ENCODE measurements at places on chromosomes 4 and X.

GRCh38 chr4:158316264-158316663 lies 106.0 kb downstream of the TMEM144 start:
- no peak for DNase-seq

- DNase-seq = no peak
Measured at GRCh38 chr4:26842911-26843310, 17.7 kb upstream of the STIM2 start.

- DNase-seq = no peak
Measured at GRCh38 chr4:174334628-174335027, 50.9 kb downstream of the CEP44 start.

DNA sequence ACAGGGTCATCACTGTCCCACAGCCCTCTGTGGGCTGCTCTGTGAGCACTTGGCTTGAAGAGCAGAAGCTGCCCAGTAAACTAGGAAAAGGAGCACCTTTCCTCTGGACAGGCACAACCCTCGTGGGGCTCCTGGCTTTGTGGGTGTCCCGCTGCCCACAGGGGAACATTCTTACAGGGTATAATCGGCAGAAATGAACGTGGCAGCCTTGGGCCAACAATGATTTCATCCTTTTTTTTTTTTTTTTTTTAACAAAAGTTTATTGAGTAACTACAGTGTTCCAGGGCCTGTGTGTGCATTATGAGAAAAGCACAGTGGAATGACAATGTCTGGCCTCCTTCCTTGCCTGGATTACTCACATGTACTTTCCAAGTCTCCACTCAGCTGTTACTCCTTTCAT lies 197.2 kb downstream of the PDGFC start:
- no peak for DNase-seq

- DNase-seq = no peak
Measured at GRCh38 chrX:40244980-40245379, 147.2 kb upstream of the BCOR start.

- DNase-seq = no peak
Measured at GRCh38 chrX:97751735-97752134, 868.0 kb downstream of the RPA4 start.

- peak; percentile 73 for DNase-seq
Measured at GRCh38 chr4:150746156-150746555, 164.2 kb downstream of the MAB21L2 start.

DNA sequence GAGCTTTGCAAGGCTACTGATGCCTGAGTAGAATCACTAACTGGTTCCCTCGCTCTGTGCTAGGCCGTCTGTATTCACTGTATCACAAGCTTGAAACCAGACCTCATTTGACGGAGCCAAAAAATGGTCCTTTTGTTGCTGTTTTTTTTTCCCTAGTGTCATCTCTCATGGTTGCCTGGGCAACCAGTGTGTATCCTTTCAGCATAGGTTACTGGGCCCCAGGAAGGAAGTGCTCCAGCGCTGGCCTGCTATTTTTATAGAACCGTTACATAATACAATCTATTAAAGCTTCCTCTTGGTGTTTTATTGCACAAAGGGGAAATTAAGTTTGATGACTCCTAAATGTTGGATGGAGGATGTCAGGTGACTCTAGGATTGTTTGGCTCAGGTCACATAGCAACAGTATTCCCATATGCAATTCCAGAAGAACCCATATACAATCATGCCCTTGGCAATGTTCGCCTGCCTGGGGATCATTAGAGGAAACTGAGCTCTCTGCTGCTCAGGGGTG lies 220.4 kb downstream of the SPRY1 start:
- DNase-seq = no peak

- DNase-seq = no peak
Measured at GRCh38 chr4:183399616-183400015, 44.8 kb upstream of the CDKN2AIP start.

DNA sequence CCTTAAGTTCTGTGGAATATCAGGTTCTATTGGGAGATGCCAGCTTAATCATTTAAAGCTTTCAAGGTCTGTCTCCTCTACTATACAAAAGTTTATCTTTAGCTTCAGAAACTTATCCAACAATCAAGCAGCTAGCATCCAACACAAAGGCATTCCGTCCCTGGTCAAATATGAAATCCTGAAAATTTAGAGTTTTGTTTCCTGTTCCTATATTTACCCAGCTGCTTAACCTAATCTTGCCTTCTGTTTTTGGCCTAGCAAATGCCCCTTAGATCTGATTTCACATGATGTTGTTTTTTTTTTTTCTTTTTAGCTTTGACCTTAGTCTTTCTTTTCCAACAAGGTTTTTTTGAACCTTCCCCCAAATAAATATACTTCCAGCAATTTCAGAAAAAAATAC lies 33.8 kb downstream of the FAM13A start:
- DNase-seq = no peak

DNA sequence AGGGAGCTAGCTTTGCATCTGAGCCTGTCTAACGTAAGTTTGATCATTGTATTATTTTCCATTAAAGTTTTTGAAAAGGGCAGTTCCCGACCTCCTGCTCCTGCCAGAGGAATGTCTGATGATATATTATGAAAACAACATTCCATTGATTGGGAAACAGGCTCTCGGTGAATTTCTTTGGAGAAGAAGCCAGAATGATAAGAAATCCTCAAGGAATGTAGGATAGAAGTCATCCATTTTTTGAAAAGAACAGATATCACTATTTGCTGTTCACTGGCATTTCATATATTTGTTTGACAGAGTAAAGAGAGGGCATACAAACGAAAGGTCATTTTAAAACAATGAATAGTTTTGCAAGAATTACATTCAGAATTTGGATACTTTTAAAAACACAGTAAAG lies 781.0 kb upstream of the HTR2C start:
- DNase-seq = no peak

GRCh38 chrX:39288592-39288991 lies 487.3 kb downstream of the MID1IP1 start:
- DNase-seq = no peak

DNA sequence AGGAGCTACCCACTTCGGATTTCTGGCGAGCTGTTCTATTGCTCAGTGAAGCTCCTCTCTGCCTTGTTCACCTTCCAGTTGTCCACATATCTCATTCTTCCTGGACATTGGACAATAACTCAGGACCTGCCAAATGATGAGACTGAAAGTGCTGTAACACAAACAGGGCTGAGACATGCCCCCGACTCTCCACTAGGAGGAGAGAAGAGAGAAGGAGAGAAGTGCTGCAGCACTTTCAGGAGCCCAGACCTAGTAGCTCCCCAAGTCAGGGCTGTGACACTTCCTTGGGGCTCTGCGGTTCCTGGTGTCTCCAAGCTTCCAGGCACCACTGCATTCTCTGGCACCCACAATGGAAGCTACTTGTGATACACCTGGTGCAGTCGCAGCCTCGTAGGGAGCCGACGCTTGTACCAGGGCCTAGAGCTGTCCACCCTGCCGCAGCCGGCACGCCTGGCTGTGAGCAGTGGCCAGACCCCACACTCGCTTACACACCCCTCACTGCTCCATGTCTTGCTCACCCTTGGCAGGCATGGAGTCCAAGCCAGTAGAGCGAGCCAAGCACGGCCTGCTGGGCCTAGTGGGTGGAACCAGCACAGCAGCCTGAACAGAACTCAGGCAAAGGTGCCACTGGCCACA lies 234.9 kb downstream of the TECRL start:
- DNase-seq = no peak

DNA sequence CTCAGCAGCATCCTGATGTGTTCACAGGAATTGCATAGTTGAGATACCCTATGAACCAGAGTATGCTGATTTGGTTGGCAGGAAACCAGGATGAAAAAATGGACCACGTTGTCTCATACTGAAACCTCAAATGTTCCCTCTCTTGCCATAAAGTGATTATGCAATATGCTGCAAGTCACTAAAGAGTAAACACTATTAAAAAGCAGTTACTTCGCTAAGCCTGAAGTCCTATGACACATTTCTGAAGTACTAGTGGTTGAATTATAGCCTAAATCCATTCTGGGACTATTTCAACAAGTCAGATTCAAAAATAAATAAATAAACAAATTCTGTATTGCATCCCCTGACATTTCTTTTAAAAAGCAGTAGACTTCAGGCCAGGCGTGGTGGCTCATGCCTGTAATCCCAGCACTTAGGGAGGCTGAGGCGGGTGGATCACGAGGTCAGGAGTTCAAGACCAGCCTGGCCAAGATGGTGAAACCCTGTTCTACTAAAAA lies 106.0 kb upstream of the NAP1L5 start:
- DNase-seq = peak; percentile 55

DNA sequence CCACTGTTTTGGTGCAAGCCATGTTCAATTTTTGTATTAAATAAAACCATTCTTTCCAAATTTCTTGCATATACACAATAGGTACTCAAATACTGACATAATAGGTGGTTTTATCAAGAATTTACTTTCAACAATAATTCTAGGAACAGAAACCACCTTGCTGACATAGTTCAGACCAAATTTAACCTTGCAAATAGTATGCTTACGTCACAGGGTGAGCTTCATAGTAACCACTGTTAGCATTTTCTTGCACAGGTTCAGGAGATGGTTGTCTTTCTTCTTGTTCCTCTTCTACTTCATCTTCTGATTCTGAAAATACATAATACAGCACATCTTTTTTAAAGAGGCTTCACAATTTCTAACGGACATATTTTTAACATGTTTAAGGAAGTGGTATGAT lies 17.6 kb downstream of the G3BP2 start:
- no peak for DNase-seq

DNA sequence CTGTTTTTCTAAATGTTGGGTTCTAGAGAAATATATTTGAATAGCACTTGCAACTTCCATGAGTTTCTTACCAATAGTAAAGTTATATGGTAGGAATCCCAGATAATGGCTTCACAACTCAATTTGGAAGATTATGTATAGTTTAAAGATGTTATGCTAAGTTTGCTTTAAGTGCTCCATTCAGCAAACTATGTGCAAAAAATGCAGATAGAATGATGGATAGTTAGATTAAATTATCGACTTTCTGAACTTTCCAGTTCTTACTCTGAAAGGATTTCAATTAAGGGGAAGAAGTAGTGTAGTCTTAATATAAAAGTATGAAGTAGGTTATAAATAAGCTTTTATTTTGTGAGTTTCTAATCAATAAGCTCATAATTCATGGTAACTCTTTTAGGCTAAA lies 60.7 kb upstream of the NFKB1 start:
- DNase-seq = no peak

DNA sequence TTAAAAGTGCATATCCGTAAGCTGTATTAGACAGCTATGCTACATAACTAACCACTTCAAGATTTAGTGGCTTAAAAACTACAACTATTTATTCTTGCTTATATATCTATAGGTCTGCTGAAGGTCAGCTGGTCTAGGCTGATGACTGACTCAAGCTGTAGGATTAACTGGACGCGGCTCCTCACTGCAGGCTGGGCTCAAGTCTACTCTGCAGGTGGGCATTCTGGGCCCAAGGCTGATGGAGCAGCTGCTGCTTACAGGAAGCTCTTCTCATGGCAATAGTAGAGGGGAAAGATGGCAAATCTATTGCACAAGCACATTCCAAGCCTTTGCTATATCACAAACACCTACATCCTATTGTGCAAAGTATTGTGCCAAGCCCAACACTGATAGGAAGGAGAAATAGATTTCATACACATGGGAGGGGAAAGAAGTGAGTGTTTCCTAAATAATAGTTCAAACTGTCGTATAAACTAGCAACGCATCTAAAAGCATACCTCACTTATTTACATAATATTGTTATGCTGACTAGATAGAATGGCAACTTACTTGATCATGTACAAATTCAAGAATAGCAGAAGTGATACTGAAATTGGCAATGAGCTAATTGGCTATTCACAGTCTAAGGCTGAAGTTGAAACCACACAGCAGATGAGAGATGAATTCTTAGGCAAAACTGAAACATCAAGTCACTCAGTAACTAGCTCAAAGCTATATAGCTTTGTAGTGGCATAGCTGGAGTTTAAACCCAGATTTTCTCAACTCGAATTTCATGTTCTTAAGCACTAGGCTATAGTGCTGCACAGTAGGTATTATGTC lies 263.8 kb downstream of the NKX6-1 start:
- no peak for DNase-seq

GRCh38 chr4:83009529-83009928 lies 1.1 kb downstream of the LIN54 start:
- DNase-seq = no peak

DNA sequence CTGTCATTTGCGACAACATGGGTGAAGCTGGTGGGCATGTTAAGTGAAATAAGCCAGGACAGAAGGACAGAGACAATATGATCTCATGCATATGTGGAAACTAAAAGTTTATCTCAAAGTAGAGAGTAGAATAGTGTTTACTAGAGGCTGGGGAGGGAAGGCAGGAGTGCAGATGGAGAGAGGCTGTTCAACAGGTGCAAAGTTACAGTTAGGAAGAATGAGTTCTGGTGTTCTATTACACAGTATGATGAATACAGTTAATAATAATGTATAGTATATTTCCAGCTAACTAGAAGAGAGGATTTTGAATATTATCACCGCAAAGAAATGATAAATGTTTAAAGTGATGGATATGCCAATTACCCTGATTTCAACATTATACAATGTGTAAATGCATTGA lies 69.8 kb downstream of the FBXL5 start:
- no peak for DNase-seq

DNA sequence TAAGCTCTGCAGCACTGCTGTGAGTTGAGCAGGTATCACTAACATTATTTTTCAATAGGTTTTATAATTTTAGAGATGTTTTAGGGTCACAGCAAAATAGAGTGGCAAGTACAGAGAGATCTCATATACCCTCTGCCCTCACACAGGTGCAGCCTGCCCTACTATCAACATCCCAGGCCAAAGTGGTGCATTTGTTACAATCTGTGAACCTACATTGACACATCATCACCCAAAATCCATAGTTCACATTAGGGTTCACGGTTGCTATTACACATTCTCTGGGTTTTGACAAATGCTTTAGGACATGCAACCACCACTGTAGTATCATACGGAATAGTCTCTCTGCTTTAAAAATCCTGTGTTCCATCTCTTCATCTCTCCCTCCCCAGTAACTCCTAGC lies 173.1 kb downstream of the DHX15 start:
- no peak for DNase-seq

DNA sequence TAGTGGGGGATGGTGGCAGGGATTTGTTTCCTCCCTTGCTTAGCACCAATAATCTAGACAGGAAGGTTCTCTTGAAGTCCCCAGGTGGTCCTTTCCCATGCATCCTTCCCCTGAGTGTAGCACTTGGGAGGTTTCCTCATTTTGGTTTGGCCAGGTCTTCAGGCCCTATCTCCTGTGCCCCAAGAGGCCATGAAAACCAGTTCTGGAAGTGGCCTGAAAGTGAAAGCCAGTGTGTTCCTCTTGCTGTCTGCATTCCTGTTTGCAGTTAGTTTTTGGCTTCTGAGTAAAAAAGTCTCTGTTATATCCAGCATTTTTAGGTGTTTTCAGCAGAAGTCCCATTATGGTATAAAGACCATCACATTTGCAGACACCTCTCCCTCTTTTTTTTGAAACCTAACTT lies 59.5 kb downstream of the MTM1 start:
- no peak for DNase-seq

Data from HS-27A (cell line).